ENCODE measurements at places on chromosomes 16 and 17.

GRCh38 chr17:40542558-40543411, 22.5 kb downstream of the CCR7 start:
- DNase-seq: peak; percentile 89

DNA sequence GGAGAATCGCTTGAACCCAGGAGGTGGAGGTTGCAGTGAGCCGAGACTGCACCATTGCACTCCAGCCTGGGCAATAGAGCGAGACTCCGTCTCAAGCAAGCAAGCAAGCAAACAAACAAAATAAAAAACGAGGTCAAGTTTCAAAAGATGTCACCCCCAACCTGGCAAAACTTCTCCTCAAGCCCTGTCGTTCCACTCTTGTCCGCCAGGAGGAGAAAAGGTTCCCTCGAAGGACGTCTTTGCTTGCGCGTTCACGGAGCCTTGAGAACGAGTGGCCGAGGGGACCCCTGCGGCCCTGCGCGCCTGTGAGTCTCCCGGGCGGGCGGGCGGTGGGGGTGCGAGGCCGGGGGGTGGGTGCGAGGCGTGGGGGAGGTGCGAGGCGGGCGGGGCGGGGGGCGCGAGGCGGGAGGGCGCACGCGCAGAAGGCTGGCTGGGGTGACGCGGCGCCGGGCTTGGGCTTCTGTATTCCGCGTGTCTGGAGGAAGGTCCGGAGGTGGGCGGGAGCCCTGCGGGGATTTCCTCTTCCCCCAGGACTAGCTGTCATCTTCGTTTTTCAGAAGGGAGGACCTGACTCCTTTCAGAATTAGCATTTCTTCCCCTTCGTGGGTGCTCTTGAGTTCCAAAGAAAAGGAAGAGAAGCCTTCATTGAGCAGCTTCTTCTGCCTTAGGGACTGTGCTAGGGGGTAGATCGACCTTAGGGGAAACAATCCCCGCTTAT, 3.7 kb downstream of the SLC52A1 start:
- peak; percentile 86 for DNase-seq

- peak; percentile 39 for DNase-seq
Measured at GRCh38 chr17:65222214-65222738, 85.1 kb downstream of the RGS9 start.

GRCh38 chr17:7095625-7096024, 15.6 kb upstream of the CLEC10A start:
- no peak for DNase-seq

DNA sequence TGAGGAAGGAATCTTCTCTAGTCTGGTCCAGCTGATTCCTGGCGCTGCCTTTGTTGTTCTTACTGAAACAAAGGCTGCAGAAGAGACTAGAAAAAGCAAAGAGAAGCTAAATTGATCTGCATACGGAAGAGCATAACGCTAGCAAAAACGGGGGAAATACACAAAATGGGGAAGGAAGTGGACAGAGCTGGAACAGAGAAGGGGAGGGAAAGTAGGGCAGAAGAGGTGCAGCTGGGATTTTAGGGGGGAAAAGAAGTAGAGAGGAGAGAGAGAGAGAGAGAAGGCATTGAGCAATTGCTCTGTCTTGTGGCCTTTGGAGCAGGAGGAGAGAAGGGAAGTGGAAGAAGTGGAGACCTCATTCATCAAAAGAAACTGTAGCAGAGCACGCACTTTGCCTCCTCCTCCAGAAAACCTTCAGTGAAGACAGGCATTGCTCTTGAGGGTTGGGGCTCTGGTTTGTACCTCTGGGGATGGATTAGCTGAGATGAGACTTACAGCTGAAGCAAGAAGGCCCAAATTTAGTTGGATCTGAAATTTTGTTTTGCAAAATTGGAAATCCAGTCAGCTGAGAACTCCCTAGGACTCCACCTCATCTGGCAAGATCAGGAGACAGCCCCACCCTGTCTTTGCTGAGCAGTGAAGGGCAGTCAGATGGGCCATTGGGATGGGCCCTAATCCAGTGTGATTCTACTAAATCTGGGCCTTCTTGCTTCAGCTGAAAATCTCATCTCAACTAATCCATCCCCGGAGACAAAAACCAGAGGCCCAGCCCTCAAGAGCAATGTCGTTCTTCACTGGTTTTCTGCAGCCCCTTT, 55.8 kb downstream of the CDRT4 start:
- DNase-seq: no peak

- DNase-seq: no peak
Measured at GRCh38 chr16:12881182-12881581, 20.2 kb upstream of the SHISA9 start.

DNA sequence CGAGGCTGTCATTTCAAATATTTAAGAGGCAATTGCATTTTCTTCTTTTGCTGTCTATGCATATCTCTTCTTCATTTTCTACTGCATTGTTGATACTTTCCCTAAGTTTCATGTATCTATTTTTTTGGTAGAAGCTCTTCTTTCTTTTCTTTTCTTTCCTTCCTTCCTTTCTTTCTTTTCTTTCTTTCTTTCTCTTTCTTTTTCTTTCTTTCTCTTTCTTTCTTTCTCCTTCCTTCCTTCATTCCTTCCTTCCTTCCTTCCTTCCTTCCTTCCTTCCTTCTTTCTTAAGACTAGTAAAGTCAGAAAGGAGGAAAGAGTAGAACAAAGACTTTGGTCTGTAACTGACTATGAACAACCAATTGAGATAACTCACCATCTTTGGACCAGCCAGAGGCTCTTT, 33.9 kb downstream of the MRC2 start:
- DNase-seq: no peak

DNA sequence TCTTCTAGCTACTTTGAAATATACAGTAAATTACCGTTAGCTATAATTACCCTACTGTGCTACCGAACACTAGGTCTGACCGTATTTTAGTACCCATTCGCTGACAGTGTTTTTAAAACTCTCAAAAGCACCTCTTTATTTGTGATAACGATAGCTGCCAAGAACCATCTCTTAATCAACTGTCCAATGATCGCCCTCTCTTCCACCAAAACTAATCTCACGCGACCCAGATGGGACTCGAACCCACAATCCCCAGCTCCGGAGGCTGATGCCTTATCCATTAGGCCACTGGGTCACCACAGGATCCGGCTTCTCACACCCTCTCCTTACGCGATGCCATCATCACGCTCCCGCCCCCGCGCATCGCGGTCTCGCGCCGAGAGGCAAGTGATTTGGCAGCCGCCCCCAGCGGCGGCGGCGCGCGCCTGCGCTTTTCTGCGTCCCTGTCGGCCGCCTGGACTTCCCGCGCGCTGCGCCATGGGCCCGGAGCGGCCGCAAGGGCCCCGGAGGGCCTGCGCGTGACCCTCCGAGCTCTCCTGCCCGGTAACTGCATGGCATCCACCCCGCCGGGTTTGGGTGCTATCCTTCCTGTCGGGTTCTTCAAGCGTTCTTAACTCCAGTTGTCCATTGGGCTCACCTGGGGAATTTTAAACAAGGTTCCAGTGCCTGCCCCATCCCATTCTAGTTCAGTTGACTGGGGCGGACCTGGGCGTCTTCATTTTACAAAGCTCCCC, 15.7 kb upstream of the KPNA2 start:
- peak; percentile 95 for DNase-seq

DNA sequence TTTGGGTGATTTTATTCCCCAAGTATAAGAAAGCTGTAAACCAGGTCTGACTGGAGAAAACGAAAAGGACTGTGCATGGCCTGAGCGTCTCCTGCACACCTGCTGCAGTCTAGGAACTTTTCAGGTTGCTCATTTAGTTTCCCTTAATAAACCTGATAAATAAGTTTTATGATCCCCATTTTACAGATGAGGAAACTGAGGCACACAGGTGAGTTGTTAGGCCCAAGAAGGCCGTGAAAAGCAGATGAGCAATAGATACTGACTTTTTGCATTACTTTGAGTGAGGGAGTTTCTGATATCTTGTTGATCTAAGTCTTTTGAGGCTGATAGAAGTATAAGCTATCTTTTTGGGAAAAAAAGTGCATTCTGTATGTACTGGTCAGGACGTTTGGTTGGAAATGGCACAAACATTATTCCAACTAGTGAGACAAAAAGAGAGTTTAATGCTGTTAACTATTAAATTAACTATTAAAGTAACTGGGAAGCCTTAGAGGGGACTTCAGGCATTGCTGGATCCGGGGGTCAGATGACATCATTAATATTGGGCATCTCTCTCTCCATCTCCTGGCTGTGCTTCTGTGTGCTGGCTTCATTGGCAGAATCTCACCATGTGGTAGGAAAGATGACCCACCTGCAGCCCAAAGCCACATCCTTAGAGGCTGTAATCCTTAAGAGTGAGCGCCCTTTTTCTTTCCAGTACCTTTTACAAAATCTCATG, 163.4 kb downstream of the CMIP start:
- no peak for DNase-seq

All from fibroblast of skin of scalp (primary cell).